ENCODE measurements at places on chromosomes 3 and 15. TPM values are rescaled to one million over a fixed set of nuclear protein-coding genes. Genes with fewer than 3 reads are reported as not detected.

Gene FOXB1
- total RNA-seq, result not detected

Gene UBA7
- 6.7 TPM for total RNA-seq

Gene DZIP1L
- 7.6 TPM for total RNA-seq

Gene ARIH1
- 66.9 TPM for total RNA-seq

Gene RBMS3
- total RNA-seq, result 11.1 TPM

Gene GOLGA8T
- 0.10 TPM for total RNA-seq

Gene IGSF11
- not detected for total RNA-seq

Gene CCDC54
- not detected for total RNA-seq

- DNase-seq, result peak; percentile 33
Measured at GRCh38 chr3:79148786-79149185, 619.0 kb downstream of the ROBO1 start.

GRCh38 chr3:64505419-64505818 is 182.4 kb downstream of the ADAMTS9 start:
- DNase-seq, result no peak

GRCh38 chr3:31752305-31753049 is 219.8 kb downstream of the STT3B start:
- no peak for DNase-seq

DNA sequence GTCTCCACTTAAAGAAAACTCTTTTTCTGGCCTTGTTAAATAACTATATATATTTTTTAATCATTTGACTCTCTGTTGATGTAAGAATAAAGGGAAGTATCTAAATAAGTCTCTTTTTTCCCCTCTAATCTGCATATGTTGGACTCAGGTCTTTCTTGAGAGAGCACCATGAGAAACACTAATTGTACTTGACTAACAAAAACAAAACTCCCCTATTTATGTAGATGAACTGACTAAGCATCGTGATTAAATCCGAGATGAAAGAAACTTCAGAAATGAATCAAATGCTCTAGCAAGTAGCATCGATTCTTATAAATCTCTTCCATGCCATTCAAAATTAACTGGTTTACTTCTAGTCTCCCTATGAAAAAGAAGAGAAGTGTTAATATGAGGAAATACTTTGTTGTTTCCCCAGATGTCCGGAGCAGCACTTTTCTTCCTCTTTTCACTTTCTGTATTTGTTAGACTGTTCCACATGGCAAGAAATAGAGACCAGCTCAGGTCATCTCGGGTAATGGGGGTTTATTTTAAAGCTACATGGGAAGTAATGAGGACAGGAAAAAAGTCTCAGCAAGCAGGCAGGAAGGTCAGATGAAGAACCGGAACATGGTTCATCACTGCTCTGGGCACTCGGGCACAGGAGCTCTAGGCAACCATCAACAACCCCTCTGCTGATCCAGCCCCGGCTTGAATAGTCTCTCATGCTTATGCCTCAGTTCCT is 288.3 kb downstream of the CNTN6 start:
- DNase-seq, result no peak

GRCh38 chr3:194271460-194272035 is 79.6 kb downstream of the CPN2 start:
- DNase-seq, result no peak

GRCh38 chr3:150936693-150937092 is 31.5 kb upstream of the MINDY4B start:
- DNase-seq, result no peak

DNA sequence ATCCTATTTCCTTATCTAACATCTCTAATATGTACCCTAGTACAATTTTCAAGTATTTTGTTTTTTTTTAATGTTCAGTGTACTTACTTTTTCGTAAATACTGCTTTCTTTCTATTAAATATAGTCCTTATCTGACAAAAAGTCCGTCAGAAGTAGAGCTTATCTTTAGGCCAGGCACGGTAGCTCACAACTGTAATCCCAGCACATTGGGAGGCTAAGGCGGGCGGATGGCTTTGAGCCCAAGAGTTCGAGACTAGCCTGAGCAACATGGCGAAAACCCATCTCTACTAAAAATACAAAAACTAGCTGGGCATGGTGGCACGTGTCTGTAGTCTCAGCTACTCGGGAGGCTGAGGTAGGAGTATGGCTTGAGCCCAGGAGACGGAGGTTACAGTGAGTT is 41.1 kb downstream of the USP3 start:
- DNase-seq, result no peak

GRCh38 chr15:99734575-99734974 is 1.3 kb upstream of the LYSMD4 start:
- DNase-seq, result no peak

DNA sequence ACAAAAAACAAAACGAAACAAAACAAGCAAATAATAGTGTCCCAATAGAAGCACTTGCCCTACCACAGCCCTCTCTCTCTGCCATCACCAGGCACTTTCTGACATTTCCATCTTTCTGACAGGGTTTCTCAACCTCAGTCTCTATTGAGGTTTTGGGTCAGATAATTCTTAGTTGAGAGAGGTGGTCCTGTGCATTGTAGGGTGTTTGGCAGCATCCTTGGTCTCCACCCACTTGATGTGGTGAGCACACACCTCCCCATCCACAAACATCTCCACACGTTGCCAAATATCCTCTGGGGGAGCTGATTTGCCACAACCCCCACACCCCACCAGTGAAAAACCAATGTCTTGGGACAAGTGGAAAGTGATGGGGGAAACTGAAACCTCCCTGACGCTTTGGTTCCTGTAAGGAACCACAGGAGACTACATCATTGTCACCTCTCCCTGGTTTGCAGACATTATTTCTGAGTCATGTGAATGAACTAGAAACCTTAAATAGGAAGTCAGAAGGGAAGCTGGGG is 733.7 kb upstream of the CFAP20DC start:
- no peak for DNase-seq

DNA sequence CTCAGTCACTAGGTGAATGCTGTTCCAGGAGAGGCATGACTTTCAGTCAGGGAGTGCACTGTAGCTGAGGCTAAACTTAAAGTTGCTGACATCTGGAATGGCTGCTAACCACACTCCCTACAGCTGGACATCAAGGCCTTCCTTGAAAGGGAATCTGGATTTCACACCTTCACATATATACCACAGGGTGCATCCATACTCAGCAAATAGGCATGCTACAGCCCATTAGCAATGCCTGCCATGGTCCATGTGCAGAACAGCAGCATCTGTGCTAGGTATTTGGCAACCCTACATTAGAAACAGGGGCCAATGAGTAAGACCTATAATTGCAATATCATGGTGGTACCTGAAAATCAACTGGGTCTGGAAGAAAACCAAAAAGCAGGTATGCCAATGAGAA is 74.8 kb downstream of the SNTN start:
- DNase-seq, result no peak

- no peak for DNase-seq
Measured at GRCh38 chr15:97030251-97030650, 699.8 kb downstream of the NR2F2 start.

- no peak for DNase-seq
Measured at GRCh38 chr3:185325946-185326791, 36.8 kb upstream of the MAP3K13 start.

GRCh38 chr15:89599021-89599420 is 23.8 kb downstream of the TICRR start:
- DNase-seq, result no peak

DNA sequence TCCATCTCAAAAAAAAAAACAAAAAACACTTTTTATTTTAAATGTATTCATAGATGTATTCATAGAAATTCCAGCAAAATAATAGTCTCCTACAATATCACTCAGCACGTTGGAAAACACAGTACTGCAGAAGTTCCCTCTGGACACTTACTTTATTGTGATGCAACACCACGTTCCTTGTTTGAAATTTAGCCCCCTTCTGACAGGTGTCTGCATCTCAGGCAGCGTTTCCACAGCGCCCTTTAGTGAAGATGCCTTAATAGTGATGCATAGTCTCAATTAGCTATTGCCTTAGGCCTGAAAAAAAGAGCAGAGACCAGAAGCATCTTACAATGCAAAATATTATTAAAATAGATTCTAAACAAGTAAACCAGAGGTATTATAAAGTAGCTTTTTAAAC is 20.3 kb downstream of the IL12A start:
- DNase-seq, result no peak

DNA sequence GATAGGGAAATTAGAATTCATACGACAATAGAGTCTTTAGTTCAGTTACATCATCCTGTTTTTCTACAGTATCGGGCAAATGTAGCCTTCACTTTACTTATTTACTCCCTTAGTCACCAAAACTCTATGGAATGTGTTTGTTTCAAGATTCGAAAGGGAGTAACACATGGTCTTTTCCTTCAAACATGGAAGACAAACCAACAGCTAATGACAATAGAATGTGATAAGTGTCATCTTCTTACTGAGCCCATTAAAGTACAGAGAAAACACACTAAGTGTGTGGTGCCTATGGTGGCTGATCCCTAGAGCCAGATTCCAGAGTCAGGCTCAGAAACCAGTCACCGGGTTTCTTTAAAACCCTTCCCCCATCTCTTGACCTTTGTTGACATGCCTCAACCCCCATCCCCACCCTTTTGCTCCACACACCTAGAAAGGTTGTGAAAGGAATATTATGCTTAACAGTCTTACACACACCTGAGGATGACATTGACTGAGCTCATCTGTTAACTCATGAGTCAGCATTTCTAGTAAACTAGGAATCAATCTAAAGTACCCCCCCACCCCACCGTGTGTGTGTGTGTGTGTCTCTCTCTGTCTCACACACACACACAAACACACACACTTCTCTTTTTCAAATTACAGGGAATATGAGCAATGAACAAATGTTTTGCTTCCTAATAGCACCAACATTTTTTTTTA is 549.6 kb upstream of the CCDC54 start:
- peak; percentile 79 for DNase-seq

- no peak for DNase-seq
Measured at GRCh38 chr3:71721651-71722157, 3.5 kb downstream of the EIF4E3 start.

GRCh38 chr15:53203454-53203853 is 413.3 kb upstream of the ONECUT1 start:
- no peak for DNase-seq

- no peak for DNase-seq
Measured at GRCh38 chr3:113404637-113405036, 36.7 kb downstream of the CFAP44 start.

DNA sequence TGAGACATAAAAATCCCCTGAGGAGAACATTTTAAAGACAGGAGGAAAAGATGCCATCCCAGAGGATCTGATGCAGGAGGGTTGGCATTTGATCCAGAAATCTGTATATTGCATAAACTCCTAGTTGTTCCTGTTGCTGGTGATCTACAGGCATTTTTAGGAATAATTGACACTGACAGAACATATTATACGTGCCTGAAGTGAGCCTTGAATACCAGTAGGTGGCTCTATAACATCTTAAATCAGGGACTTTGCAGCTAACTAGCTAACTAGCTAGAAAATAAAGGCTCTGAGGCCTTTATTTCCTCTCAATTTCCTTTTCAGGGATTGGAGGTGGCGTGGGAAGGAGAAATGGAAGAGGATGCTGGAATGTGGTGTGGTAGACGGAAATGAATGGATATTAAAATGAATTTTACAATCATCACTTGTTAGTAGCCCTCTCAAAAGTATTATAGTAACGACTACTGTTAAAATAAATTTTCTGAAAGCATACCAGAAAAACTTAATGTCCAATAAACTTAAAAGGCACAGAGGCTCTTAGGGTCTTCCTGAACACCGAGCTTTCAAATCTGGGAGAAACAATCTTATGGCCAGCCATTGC is 73.8 kb upstream of the ZBED2 start:
- no peak for DNase-seq

DNA sequence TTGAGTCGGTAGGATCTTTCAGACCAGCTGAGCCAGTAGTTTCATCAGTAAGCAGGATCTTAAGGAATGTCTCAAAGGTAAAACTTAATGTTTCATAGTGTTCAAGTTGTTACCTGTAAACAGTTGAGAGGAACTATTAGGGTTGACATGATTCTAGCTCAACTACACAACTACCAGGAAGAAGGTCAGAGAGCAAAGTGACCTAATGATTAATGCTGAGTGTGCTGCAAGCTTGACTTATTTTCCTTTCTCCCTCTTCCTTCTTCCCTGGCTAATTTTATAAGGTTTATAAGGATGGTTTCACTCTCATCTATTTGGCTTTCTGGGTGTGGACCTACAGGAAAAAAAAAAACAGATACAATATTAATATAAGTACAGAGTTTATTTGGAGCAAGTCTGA is 30.2 kb upstream of the LHFPL4 start:
- DNase-seq, result peak; percentile 7

GRCh38 chr15:59687836-59688235 is 1.3 kb downstream of the BNIP2 start:
- DNase-seq, result no peak

GRCh38 chr15:74624020-74624602 is 8.5 kb downstream of the CLK3 start:
- DNase-seq, result no peak

DNA sequence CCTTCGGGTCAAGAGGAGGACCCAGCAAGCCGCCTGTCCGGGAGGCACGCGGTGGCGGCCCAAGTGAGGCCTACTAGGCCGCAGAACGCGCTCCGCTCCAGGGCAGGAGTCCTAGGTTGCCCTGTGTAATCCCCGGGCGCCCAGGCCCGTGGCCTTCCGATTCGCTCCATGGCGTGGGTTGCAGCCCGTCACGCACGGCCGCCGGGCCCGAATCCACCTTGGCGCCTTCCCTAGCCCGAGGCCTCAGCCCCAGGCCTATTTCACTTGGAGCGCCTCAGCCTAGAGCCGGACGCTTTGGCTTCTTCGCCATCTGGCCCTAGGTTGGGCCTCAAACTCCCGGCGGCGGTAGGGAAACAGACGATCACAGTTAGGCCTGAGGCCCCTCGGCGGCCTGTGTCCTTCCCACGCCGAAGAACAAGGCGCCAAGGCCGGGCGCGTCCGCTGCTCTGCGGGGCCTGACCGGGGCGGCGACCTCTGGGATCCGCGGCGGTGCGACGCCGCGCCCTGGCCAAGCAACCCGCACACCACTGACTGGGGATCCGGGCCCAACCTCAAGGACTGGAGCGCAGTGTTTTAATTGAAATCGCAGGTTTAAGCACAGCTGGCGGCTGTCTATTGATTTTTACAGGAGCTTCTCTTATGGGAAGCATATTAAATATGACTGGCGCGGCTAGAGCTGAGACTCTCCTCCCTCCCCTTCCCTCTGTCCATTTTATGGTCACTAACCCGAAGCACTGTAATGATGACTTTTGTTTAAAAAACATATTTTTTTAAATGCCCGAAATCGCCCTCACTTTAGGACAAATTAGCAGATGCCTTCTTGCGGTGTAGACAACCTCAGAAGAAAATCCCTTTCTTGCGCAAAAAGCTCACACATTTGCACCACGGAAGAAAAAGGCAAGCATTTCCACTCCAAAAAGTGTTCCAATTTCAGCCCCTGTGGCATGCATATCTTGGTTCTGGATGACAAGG is 3.8 kb upstream of the FEZF2 start:
- no peak for DNase-seq

GRCh38 chr3:150124142-150124541 is 153.4 kb upstream of the PFN2 start:
- DNase-seq, result no peak

GRCh38 chr3:180704532-180704931 is 25.2 kb upstream of the CCDC39 start:
- DNase-seq, result no peak

DNA sequence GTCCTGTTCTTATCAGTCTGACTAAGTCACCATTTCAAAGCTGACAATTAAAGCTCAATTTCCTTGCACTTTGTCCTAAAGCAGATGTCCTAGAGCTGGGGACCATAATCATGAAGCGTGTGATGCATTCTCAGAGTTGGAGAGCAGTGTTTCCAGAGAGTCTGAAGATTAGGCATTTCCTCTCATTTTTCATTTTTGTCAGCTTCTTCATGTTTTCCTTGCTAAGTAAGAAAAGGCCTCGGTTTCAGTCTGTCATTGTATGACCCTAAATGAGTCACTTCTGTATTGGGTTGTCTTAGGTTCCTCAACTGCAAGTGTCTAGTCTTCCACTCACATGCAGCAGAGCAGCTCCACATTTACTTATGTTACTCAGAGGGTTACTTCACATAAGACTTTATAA is 257.2 kb upstream of the TPRG1 start:
- DNase-seq, result no peak

All from foreskin keratinocyte (primary cell).